Daoy (cell line): ENCODE measurements at places on chromosomes 12 and 14.

DNA sequence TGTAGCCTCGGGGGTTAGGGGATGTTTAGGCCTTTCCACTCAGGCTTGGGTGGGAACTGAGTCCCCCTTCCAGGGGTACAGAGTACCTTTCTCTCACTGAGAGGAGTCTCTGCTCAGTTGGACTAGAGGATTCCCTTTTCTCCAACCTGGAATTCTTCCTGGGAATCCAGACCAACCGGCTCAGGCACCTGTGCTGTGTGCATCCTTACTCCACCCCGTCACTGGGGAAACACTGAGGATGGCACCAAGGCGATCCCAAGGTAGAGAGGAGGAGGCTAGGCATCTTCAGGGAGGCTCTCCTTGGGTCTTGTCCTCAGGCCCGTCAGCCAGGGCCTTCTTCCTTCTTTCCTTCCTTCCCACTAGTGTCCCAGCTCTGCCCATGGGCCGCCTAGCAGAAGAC lies 871 bp upstream of the TGM1 start:
- DNase-seq, result no peak

GRCh38 chr14:63638493-63638892 lies 3.2 kb downstream of the WDR89 start:
- DNase-seq, result no peak

DNA sequence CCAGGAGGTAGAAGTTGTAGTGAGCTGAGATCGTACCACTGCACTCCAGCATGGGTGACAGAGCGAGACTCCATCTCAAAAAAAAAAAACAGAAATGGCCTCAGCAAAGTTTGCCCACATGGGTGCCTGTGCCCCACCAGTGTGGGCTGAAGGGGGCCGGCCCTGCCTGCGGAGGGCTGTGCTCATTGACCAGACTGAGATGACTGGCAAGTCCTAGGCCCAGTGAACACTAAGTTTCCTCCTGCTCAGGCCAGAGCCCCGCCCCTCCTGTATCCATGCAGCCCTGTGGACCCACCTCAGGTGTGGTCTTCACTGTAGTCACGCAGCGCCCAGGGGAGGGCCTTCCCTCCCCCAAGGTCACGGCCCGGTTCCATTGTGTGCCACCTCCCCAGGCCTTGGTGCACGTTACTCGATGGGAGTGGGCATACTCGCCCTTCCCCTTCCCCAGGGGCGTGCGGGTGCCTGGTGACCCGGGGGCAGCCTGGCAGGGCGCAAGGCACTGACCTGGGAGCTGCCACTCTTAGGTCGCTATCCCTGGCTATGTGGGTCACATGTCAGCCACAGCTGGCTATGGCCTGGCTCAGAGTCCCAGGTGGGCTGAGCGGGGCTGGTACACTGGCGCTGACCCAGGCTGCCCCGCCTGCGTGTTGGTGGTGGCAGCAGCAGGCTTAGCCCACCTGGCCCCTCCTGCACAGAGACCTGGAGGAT lies 16.1 kb downstream of the INF2 start:
- DNase-seq, result peak; percentile 56

GRCh38 chr12:76307083-76307482 lies 41.1 kb downstream of the BBS10 start:
- DNase-seq, result no peak

DNA sequence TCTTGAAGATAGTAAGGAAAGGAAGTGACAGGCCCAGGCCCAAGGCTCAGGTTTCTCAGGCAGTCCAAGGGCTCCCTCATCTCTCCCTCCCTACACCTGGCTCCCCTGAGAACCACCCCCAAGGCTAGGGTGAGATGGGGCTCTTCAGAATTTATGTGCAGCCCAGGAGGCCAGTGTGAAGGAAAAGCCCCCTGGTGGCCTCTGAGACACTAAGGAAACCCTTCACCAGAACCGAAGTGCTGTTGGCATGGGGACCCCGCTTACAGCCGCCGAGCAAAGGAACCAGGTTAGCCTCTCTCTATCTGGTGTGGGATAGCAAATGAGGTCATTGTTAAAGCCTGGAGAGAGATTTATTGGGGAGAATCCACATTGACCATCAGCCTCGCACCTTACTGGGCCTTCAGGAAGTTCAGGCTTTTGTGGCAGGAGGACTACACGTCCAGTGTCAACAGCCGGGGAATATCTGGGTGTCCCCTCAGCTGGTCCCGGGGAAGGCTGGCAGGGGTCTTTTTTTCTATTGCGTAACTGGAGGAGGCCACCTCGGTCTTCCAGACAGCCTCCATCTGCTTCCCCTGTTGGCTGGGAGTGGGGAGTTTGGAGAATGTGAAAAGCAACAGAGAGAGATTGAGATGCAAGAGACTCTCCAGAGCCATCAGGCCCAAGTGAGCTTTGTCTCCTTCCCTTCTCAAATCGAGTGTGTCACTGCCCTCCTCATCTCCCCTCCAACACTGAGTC lies 18.1 kb downstream of the FAM186B start:
- no peak for DNase-seq

GRCh38 chr14:49212721-49213120 lies 373.5 kb downstream of the RPS29 start:
- no peak for DNase-seq
